ENCODE measurements at places on chromosomes 3 and 15.

- DNase-seq, result no peak
These were observed 783.7 kb downstream of the PLOD2 start for GRCh38 chr3:145377301-145377700.

DNA sequence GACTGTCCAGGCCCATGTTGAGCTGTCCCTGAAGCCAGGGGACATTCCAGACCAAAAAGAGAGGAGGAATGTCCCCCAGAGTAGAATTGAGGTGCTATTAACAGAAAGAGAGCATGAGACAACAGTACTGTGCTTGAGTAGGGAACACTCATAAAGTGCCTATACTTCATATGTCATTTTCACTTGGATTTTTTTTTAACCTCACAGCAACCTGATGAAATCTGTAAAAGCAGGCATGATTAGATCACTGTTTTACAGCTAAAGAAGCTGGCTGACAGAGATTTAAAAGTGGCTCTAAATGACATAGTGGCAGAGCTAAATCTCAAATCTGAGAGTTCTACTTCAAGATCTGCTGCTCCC lies 18.8 kb downstream of the PODXL2 start:
- no peak for DNase-seq

- DNase-seq, result no peak
These were observed 1102.6 kb upstream of the EPHA6 start for GRCh38 chr3:95711789-95712188.

DNA sequence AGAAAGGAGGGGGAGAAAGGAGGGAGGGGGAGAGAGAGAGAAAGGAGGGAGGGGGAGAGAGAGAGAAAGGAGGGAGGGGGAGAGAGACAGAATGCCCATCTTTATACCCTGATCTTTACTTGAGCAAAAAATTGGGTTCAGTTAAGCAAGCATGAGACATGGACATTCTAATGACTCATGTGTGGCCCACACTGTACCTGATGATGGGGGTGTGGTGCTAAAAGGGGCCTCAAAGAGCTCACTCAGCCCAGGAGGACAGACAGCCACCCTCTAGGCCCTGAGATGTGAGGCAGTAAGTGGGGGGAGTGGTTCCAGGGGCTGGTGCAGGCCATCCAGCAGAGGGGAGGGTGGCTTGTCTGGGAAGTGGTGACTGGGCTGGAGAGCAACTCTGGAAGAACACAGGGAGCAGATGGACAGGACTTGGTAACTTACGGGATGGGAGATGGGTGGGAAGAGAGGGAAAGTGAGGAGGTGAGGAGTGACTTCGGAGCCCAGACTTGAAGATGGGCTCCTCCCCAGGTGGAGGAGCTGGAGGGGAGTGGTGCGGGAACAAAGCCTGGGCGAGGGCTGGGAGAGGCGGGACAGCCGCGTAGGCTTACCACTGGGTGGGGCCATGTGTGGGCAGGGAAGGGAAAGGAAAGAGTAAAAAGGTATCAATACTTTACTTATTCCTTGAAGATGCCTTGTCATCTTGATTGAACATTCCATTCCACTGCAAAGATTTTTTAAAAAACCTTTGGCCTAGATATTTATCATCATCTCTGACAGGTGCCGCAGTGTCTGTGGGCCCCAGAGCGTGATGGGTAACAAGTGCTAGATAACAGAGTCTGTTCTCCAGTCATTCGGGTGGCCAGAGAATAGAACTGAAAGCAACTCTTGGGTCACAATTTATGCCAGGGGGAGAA lies 32.3 kb downstream of the TSPAN3 start:
- no peak for DNase-seq

DNA sequence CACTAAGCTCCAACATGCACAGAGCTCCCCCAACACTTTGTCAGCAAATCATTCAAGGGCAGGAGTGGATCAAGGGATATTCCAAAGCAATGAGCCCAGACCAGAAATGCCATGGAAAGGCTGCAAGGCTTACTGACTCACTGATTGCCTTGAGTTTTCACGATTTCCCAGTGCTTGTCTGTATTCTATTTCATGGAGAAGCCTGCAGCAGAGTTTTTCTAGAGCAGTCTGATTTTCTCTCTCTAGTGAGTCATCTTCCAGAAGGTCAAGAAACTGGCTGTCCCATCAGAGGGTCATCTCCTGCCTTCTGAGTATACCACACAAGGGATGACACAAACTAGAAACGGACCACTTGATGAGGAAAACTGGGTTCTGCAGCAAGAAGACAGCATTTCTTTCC lies 16.5 kb downstream of the LMCD1 start:
- no peak for DNase-seq

- no peak for DNase-seq
These were observed 27.2 kb upstream of the MUC20 start for GRCh38 chr3:195693428-195694216.

DNA sequence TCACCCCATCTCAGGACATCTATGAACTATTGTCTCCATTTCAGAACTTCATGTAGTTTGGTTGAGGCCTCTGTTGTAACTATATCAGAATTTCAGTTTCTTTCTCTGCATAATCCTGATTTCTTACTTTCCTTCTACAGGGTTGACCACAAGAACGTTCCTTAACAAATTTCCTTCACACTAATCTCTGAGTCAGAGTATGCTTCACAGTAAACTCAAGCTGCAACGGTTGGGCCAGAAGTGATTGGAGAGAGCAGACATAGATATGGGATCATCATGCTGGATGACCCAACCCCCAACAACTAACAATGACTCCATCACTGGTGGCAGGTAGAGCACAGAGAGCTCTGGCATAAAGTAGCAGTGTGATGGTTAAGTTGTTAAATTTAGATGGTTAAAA lies 128.8 kb upstream of the OSTN start:
- peak; percentile 57 for DNase-seq

Data from fibroblast of skin of left biceps (primary cell).